Astrocyte of the hippocampus (primary cell): ENCODE measurements at places on chromosomes 5 and 9.
A peak's percentile ranks its signal among the peaks of the same experiment; 100 is the strongest.

DNA sequence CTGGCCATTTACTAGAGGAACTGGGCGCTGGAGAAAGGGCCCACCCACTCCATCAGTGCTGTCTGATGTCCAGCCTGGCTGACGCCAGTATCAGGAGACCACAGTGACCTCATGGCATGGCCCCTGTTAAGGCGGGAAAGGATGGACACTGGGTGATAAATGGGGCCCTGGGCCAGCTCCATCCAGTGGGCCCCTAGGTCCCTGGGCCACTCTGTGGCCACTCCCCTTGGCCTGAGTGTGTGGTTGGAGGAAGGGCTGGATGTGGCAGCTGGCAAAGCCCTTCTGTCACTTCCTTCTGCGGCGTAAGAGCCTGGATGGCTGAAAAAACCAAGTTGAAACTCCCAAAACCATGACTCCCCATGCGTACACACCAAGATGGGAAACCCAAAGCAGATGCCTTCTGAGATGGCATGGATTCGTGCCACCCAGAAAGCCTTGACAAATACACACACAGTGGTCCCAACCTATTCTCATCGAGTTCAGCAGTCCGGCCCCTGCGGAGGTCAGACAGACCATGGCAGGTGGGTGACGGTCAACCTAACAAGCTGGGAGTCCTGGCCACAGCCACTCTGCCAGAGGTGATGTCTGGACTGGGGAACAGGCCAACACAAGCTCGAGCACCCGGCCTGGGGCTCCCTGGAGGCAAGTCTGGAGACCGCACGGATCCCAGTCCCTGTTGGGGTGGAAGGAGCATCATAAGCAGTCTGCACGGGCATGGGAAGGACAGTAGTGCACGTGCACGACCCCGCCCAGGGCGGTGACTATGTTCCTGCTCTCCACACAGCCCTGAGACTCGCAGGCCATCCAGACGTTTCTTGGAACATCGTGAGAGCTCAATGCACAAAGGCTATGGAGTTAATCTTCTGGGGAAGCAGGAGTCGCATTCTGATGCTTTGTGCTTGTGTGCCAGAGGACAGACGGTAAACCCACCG lies 45.2 kb upstream of the NOTCH1 start:
- DNase-seq, result no peak

GRCh38 chr5:20559845-20560244 lies 571.8 kb upstream of the CDH18 start:
- DNase-seq, result no peak

DNA sequence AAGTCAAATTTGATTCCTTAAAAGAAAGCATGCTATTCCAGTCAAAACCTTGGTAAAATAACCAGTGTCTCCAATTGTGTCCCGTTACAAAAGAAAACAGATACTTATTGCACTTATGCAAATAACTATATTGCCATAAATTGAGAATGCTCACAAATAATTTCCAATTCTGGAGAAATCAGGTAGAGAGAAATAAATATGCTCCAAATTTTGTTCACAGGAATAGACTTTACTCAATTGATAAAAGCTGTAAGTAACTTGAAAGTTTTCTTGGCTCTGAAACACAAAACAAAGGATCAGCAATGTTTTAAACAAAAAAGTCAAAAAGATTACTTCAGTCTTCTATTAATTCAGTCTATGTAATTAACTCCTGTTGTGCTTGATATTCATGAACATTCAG lies 7.8 kb upstream of the DTWD2 start:
- no peak for DNase-seq

- peak; percentile 55 for DNase-seq
Measured at GRCh38 chr5:33479311-33479710, 38.5 kb downstream of the TARS1 start.

DNA sequence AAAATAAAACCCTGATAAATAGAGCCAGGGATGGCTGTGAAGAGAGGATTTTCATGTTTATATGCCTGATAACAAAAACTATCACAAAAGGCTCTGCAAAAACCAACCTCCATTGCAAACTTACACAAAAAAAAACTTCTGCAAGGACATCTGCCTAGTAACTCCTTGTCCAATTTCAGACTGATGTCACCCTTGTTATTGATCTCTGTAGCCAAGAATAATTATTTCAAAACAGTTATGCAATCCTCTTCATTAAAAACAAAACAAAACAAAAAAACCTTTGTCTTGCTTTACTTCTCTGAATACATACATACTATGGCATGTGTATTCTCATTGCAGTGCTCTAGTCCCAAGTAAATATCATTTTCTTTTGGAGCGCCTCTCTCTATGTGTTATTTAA lies 49.7 kb downstream of the PHAX start:
- DNase-seq, result no peak

DNA sequence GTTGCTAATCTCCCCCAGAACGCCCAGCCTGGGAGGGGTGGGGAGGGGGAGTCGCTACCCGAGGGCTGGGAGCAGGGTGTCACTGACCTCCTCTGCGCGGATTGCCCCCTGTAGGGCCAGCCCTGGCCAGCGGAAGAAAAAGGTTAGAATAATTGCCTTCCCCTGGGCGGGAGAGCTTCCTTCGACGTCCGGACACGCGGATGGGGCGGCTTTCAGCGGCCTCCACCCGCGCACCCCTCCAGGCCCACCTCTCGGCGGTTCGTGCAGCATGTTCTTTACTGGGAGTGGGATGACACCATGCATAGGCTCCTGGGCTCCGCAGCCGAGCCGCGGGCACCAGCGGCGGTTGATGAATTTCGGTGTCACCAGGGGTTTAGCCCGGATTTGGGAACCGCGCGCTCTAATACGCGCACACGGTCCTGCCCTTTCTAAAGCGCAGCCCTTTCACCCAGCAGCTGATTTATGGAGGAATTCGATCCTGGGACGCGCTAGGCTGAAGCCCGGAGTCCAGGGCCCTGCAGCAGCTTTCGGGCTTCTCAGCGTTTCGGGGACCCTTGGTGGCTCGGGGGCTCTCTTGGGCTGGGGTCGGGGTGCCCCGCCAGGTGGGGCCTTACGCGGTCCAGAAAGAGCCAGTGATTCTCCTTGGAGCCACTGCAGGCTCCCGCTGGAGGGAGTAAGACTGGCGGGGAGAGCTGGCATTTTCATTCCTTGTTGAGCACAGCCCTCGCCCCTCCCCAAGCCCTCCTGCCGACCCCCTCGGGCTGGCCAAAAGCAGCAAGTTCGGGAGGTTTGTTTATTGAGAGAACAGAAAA lies 10.1 kb downstream of the LMX1B start:
- no peak for DNase-seq

GRCh38 chr9:132144708-132145365 lies 17.0 kb upstream of the NTNG2 start:
- DNase-seq, result no peak

DNA sequence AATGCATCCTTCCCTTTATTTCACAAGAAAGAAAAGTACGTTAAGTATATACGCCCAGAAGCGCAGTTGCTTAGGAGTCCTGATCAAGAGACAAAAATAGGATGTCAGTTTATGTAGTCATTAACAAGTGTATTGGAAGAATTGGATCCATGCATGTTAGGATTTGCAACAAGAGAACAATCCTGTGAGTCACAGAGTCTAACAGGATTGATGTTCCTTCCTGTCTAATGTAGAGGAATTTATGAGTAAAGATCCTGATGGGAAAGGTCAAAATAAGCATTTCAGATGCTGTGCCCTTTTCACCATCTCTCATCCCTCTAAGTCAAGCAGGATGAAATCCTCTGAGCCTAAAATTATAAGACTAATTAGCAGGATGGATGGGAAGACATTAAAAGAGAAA lies 406.0 kb upstream of the GRIA1 start:
- DNase-seq, result no peak

DNA sequence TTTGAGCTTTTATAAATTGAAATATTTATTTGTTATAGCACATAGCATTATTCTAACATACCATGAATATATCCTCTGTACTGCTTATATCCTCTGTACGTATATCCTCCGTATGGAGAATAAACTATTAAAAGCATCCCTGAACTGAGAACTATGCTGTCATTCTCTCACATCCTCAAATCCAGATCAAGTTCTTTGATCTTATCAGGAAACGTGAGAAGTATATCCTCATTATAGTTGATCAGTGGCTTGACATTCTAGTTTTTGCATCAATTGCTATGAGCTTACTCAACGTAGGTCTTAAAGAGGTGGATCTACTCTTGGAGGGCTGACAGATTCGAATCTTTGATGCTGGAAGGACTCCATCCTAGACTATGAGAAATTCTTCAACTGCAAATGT lies 37.4 kb downstream of the IL7R start:
- no peak for DNase-seq

GRCh38 chr9:8391132-8391531 lies 591.6 kb upstream of the DMAC1 start:
- DNase-seq, result no peak

GRCh38 chr5:14547666-14548065 lies 33.9 kb upstream of the OTULINL start:
- no peak for DNase-seq

DNA sequence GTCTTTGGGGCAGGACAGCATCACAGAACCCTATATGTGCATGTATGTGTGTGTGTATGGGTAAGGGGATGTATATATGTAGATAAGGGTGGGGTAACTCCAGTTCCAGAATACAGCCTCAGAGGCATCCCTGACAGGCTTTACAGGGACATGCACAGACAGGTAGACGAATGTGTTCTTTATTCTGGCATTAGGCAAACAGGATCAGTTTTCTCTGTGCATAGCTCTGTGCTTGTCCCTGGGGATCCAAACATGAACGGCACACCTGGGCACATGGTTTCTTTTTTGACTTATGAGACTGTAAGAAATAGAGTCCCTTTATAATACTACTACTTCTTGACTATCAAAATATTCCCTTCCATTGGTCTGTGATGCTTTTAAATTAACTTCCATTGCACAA lies 120.6 kb downstream of the TRIO start:
- DNase-seq, result no peak

GRCh38 chr5:88679638-88680037 lies 203.3 kb downstream of the MEF2C start:
- peak; percentile 62 for DNase-seq

GRCh38 chr9:91211919-91212318 lies 149.8 kb downstream of the AUH start:
- DNase-seq, result no peak

- no peak for DNase-seq
Measured at GRCh38 chr9:18881758-18882157, 151.3 kb downstream of the SAXO1 start.

- DNase-seq, result no peak
Measured at GRCh38 chr9:68446836-68447235, 90.4 kb downstream of the PGM5 start.

DNA sequence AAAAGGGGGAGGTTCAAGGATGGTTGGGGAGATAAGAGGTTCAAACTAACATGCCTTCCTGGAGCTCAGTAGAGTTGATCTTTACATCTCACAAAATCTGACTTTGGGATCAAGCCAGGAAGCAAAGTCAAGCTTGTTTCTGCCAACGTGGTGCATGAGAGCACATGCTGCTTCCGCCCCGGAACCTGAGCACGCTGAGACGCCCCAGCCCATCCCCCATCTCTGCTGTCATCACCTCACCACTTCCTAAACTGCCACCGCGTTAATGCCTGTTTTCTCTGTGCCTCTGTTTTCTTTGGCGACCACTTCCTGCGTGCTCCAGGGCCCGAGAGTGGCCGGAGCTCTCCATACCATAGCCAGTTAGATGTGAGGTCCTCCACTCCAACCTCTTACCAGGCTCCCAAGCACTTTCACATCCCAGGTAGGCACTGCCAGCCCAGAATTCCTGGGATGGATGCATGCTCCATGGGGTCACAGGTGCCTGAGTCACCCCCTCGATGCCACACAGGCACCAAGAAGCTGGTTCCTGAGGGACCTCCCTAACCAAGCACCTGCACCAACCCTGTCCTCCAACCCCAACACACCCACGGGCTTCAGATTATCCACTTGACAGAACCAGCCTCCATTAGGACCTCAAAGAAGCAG lies 31.2 kb upstream of the AFAP1L1 start:
- no peak for DNase-seq

DNA sequence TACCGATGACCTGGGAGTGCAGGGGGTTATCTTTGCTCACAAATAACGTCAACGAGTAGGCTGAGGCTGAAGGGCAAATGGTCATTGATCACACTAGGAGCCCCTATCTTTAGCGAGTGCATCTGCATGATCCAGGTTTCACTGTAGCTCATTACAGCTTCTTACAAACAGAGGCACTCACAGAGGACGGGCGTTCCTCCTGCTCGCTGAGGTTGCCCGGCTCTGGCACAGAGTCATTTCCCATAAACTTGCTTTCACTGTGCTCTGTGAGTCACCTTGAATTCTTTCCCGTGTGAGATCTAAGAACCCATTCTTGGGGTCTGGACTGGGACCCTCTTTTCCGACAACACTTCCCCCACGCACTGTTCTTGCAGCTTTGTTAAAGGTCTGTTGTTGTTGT lies 1.9 kb upstream of the PAEP start:
- DNase-seq, result peak; percentile 11

GRCh38 chr5:177089825-177090641 lies 3.3 kb downstream of the FGFR4 start:
- no peak for DNase-seq

DNA sequence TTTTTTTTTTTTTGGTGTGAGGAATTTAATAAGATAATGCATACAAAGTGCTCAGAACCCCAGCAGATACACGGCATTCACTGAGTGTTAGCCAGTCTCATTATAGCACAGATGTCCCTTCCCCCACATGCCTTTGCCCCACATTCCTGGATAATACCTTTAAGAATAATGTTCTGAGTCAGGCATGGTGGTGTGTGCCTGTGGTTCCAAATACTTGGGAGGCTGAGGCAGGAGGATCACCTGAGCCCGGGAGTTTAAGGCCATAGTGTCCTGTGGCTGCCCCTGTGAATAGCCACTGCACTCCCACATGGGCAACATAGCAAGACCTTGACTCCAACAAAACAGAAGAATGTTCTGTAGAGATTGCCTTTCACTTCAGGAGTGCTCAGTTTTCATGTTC lies 24.2 kb upstream of the ANKRD18A start:
- DNase-seq, result no peak

GRCh38 chr5:128304088-128304487 lies 220.5 kb downstream of the SLC12A2 start:
- peak; percentile 93 for DNase-seq
